ENCODE measurements at places on chromosomes 1 and 21.

GRCh38 chr1:39876144-39876543 is 7.2 kb downstream of the TRIT1 start:
- DNase-seq, result no peak

- DNase-seq, result no peak
Measured at GRCh38 chr1:176285996-176286395, 78.9 kb upstream of the COP1 start.

DNA sequence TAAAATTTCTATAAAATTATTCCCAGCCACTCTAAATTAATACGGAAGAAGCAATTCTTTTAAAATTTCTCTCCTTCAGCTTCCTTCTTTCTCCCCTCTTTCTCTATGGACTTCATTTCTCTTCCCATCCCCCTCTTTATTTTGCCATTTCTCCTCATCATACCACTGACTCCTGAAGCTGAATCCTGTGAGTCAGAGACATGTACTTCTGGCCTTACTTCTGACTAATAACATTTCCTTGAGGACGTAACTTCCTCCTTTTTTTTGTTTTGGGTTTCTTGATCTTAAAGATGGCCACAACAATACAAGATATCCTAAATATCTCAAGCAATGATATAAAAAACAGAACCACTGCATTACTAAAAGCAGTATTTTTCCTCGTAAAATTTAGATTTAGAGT is 63.6 kb upstream of the DENND1B start:
- DNase-seq, result no peak

DNA sequence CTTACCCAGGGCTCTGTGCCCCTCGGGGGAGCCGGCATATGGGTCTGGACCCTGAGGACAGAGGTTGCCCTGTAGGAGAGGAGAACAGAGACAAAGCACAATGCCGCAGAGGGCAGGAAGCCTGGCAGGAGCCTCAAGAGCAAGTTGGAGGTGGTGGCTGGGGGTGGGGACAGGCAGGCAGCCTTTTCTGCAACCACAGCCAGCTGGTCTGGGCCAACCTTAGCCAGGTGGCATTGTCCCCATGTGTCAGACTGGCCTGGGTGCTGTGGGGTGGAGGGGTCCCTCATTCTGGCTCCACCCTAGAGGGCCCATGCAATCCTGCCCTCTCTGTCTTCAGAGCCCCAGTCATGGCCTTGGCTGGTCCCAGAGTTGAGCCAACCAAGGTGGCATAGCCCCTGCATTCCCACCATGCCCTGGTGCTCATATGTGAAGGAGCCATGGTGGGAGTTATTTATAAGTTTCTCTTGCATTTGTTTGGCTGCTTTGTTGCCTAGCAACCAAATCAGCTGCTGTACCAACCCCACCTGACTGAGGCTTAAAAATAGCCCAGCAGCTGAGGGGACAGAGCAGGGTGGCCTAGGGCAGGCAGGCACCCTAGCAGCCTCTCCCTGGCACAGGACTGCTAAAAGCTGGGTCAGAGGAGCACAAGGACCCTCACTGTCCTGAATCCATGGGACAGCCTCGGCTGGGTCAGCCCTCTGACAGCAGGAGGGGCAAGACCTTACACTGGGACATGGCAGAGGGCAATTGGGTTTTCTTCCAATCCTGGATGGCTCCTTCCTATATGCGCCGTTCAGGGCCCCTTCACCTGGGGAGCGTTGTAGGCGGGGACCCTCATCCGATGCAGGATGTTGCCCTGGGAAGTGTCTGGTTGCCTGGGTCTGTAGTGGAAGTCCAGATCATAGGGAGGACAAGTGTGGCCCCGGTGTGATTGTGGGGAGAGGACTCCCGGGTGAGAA is 19.5 kb downstream of the MAP7D1 start:
- no peak for DNase-seq

DNA sequence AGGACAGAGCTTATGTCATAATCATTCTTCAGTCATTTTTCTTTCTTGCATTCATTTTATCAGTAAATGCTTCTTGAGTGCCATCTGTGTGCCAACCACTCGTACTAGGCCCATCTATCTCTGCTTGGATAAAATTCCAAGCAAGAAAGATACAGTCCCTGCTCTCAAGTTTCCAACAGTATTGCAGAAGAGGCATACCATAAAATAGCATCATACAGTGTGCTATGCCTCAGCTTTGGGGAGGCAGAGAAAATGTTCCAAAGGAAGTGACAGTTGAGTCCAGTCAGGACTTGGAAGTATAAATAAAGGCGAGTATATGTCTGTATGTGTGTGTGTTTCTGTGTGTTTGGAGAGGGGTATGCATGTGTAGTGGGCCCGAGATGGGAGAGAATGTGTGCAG is 113.4 kb upstream of the HOOK1 start:
- no peak for DNase-seq

GRCh38 chr1:36710951-36711350 is 228.2 kb upstream of the CSF3R start:
- DNase-seq, result no peak

DNA sequence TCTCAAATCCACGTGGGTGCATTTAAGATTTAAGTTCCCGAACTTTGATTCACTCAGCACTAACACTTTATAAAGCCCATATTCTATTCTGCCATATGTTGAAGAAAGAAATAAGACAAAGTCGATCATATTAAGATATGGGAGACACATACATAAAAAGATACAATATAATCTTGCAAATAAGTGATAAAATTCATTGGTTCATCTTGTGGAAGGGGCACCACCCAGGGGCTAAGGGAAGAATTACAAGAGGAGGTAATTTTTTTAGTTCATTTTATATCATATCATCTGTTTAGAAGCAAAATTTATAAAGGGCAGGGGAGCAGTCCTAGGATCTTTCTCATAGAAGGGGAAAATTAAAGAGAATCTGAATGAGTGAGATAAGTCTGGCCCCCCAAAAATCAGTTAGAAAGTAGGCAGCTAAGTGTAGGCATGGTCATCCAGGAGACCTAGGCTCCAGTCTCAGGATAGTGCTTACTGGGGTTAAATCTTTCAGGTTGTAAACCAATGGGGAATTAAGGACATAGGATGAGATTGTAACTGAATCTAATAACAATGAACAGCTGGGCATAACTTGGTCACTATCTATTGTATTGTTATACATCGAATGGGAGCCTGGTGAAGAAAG is 124.2 kb upstream of the L1TD1 start:
- no peak for DNase-seq

GRCh38 chr1:212310383-212310782 is 25.2 kb downstream of the PPP2R5A start:
- no peak for DNase-seq

GRCh38 chr1:153646672-153647345 is 11.7 kb upstream of the SNAPIN start:
- no peak for DNase-seq

DNA sequence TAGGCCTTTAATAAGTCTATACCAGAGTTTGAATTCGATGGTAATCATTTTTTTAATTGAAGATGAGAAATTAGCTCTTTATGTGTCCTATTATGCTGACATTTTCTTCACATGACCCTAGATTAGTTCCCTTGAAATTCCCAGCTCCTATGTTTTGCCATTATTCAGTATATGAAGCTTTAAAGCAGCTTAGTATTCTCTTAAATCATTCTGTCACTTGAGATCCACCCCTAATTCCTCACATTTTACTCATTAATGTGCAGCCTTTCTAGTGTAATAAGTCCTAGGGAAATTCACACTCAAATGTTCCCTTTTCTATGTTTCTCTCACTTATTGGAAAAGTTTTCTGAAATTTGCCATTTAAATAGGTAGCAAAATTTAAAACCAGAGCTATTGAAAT is 704.5 kb upstream of the B3GALT2 start:
- DNase-seq, result no peak

- DNase-seq, result no peak
Measured at GRCh38 chr1:148353461-148354283, 129.4 kb downstream of the PPIAL4G start.

DNA sequence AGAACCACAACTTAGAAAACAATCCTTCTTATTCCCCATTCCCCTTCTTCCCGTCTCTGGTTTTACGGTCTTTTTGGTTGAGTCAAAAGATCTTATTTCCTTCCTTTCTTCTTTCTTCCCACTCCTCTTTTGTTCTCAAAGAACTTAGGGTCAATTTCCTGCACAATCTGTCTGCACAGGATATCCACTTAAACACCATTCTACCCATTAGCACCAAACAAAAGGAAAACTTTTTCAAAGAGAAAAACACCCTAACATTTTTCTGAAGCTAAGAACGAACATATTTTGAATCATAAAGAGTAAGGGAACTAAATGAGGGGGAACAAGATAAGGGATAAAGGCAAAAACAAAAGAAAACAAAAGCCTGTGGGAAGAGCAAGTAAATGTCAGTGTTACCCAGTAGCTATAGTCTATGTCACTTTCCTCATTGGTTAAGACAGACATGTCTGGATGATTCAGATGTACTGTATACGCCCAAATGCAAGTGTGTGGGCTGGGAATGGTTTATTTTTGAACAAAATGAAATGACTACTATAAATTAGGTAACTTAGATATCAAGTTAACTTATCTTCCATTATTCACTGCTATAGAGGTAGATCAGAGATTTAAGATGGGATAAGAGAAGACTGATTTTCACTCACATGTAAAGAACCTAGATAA is 59.9 kb downstream of the TOR3A start:
- DNase-seq, result no peak

DNA sequence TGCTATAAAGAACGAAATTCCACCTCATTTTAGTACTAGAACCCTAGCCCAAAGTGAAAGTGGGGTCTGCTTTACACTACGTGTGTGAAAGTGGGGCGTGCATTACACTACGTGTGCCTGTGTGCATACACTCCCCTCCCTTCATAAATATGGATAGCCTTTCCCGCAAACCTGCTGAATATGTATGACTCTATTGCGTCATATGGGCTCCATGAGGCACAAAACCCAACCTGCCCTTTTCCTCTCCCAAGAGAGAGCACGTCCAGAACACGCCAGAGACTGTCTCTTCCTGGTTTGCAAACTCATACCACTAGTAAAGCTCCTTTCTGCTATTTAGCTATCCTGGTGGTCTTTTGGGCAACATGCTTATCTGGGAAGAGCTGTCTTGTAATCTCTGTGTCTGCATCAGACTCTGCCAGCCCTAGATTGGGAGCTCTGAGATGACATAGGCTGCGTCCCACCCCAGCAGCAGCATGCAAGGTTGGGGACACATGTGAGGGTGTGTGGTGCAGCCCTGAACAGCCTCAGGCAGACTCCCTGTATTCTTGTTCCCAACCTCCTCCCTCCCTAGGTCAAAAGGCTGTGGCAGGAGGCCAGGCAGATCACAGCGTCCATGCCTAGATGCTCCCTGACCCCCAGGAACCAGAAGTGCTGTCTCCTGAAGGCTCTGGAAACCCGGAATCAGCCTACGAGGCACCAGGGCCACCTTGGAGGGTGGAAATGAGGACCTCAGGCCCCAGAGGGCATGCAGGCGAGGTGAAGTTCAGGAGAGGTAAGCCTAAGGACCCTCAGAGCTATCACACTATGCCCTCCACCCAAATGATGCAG is 12.3 kb upstream of the PADI1 start:
- DNase-seq, result no peak

DNA sequence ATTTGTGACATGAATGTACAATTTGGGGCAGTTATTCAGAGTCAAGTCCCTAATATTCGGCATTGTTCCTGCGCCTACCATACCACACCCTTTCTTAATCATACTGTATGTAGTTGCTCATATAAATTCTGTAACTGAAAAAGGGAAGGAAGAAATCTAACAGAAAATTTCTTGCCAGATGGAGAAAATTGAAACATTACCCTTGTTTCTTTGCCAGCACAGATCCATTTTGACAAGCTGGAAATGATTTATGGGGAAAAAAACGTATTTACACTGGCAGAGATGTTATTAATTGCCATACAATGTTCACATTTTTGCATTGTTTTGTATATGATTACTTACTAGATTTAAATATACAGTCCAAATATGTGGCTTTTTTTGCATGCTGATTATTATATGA is 363.8 kb upstream of the PKN2 start:
- DNase-seq, result no peak

GRCh38 chr1:209038735-209039134 is 544.8 kb upstream of the CAMK1G start:
- no peak for DNase-seq

GRCh38 chr1:191101960-191102359 is 624.3 kb upstream of the BRINP3 start:
- no peak for DNase-seq

- DNase-seq, result no peak
Measured at GRCh38 chr21:41750532-41751151, 16.2 kb downstream of the RIPK4 start.

GRCh38 chr1:34867415-34867814 is 7.9 kb upstream of the SMIM12 start:
- DNase-seq, result no peak

DNA sequence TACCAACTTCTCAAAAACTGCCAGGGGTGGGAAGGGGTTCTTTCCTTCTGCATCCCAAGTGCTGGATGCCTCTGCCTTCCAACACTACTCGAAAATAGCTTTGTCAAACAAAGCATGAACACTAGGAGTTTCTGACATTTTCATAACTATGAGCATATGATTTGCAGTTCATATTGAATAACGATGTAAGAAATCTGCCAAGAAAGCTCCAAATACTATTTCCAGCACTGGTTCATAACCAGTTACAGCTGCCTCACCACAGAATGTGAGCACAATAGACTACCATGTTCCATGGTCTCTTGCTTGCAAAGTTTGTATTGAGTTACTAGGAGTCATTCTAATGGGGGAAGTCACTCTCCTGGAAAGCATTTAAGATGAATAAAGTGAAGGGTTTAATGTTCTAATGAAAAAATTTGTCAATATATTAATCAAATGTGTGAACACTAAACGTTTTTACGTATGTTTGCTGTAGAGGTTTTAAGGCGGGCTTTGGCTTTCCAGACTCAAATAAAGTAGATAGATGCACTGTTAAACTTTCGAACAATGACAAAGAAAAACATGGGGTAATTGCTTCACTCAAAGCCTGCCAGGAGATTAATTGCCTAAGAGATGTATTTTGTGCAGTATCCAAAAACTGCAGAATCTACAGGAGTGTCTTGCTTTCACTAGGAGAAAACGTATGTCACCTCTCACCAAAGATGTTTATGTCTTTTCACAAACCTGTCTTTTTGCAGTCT is 78.6 kb upstream of the UBE2U start:
- DNase-seq, result no peak

GRCh38 chr1:45815667-45816458 is 12.5 kb downstream of the MAST2 start:
- no peak for DNase-seq
